ENCODE measurements at places on chromosomes 12 and 14. TPM values are rescaled to one million over a fixed set of nuclear protein-coding genes. Genes with fewer than 3 reads are reported as not detected.
A peak's percentile ranks its signal among the peaks of the same experiment; 100 is the strongest.

DNA sequence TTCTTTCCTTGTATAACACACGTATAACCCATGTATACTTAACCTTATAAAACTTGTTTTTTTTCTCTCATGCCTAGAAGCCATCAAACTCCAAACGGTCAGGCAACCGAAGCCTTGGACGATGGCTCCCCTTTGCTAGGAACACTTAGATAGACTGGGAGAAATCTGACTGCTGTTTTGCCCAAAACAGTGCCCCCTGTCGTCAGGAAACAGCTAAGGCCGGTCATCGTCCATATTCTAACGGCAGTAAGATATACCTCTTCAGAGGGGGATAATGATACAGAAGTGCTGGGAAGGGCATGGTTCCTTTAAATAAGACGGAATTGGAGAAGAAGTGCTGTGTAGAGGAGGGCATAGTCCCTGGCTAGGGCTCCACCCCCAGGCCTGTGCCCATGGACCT is 130.5 kb downstream of the SLC41A2 start:
- H3K4me1 ChIP-seq = no peaks in the 10 kb centered on the region
- no peaks in the 10 kb centered on the region for H3K36me3 ChIP-seq
- H3K4me3 ChIP-seq = no peak overlapping the region
- H3K27ac ChIP-seq = no peak overlapping the region
- no peak for DNase-seq
- no peaks in the 10 kb centered on the region for H3K27me3 ChIP-seq

GRCh38 chr12:81626406-81626805 is 132.7 kb downstream of the PPFIA2 start:
- H3K27ac ChIP-seq = no peak overlapping the region
- no peak for DNase-seq
- no peaks in the 10 kb centered on the region for H3K36me3 ChIP-seq
- no peaks in the 10 kb centered on the region for H3K27me3 ChIP-seq
- H3K4me3 ChIP-seq = no peak overlapping the region

DNA sequence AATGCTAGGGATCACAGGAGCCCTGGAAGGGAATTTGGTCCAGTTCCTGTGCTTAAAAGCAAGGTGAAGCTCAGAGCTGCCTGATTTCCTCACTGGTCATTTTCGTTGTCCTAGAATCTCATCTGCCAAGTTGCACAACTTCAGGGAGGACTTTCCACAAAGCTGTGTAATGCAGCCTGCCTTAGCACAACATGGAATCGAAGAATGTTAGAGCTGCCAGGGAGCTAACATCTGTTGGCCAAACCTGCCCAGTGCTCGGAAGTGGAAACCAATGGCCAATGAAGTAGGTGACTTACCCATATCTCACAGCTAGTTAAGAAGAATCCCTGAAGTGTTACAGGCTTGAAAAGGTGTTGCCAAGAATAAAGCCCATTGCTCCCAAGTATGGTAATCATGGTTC is 79.9 kb upstream of the SSTR1 start:
- DNase-seq = peak; percentile 47
- H3K36me3 ChIP-seq = no peaks in the 10 kb centered on the region
- no peaks in the 10 kb centered on the region for H3K4me1 ChIP-seq
- H3K27ac ChIP-seq = no peak overlapping the region
- H3K27me3 ChIP-seq = no peaks in the 10 kb centered on the region

GRCh38 chr14:60161196-60162107 is 3.7 kb downstream of the DHRS7 start:
- H3K4me1 ChIP-seq = peaks cover 6% of the 10 kb centered on the region
- H3K36me3 ChIP-seq = peaks cover 3% of the 10 kb centered on the region
- H3K4me3 ChIP-seq = no peak overlapping the region
- DNase-seq = peak; percentile 18

DNA sequence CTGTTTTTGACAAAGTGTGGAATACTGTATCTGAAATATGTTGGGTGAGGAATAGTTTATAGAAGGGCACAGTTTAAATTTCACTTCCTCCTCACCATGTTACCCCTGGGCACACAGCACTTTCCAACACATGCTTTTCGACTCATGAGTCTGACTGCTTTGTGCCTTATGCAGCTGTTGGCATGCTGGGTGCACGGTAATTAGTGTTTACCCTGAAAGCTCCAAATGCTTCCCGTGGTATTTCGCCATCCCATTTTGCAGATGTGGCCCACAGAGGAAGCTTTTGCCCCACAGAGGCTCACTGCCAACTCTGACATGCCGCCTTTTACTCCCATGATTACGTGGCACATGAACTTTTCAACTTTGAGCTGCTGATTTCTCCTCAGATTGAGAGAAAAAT is 168.6 kb downstream of the PRKCH start:
- no peaks in the 10 kb centered on the region for H3K27me3 ChIP-seq
- no peak overlapping the region for H3K27ac ChIP-seq
- DNase-seq = no peak

DNA sequence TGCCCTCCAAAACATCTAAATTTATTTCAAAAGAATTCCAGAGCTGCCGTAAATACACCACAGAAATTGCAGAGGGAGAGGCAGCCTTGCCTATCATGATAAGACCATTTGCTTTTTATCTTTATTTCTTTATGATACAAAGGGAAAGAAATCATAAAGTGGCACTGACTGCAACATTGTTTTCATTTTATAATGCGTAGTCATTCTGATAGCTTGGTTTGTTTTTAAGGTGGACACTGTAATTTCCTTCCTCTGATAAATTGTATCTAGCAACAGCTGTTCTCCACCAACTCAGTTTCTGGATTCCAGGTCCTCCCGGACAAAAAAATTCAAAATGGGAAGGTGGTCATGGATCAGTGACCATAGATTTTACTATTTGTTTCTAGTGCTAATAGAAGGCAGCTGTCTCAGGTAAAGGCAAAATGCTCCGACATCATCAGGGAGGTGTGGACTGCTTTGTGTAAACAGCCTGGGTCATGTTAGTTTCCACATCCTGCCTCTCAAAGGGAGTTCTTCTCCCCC is 623 bp upstream of the TSPAN8 start:
- H3K4me1 ChIP-seq = no peaks in the 10 kb centered on the region
- no peaks in the 10 kb centered on the region for H3K27me3 ChIP-seq
- H3K4me3 ChIP-seq = no peak overlapping the region

DNA sequence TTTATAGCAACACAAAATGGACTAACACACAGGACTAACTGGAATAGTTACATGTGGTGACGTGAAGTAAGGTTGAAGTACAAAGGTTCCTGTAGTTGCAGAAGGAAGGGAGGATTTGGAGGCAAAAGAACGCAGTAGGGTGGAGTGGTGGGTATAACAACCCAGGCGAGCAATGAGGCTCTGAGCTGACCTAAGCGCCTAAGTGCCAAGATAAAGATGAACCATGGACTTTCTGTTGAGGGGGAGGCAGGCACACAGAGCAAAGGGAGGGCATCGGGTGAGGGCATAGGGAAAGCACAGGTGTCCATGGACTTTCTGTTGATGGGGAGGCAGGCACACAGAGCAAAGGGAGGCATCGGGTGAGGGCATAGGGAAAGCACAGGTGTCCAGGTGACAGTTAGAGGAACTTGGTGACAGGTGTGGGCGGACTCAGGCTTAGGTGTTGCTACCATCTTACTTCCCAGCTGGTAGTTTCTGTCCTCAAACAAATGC is 15.2 kb downstream of the SCNN1A start:
- no peak for DNase-seq
- no peak overlapping the region for H3K27ac ChIP-seq
- H3K36me3 ChIP-seq = no peaks in the 10 kb centered on the region
- no peak overlapping the region for H3K4me3 ChIP-seq

- no peak overlapping the region for H3K27ac ChIP-seq
- no peaks in the 10 kb centered on the region for H3K27me3 ChIP-seq
- H3K36me3 ChIP-seq = no peaks in the 10 kb centered on the region
- peaks cover 13% of the 10 kb centered on the region for H3K4me1 ChIP-seq
Observed at GRCh38 chr14:99803803-99804202, 10.6 kb downstream of the EML1 start.

DNA sequence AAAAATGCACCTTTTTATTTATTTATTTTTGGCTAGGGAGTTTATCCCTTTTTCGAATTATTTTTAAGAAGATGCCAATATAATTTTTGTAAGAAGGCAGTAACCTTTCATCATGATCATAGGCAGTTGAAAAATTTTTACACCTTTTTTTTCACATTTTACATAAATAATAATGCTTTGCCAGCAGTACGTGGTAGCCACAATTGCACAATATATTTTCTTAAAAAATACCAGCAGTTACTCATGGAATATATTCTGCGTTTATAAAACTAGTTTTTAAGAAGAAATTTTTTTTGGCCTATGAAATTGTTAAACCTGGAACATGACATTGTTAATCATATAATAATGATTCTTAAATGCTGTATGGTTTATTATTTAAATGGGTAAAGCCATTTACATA is 14.9 kb upstream of the SNAPC1 start:
- H3K27ac ChIP-seq = no peak overlapping the region
- no peaks in the 10 kb centered on the region for H3K27me3 ChIP-seq
- peaks cover 7% of the 10 kb centered on the region for H3K4me1 ChIP-seq

DNA sequence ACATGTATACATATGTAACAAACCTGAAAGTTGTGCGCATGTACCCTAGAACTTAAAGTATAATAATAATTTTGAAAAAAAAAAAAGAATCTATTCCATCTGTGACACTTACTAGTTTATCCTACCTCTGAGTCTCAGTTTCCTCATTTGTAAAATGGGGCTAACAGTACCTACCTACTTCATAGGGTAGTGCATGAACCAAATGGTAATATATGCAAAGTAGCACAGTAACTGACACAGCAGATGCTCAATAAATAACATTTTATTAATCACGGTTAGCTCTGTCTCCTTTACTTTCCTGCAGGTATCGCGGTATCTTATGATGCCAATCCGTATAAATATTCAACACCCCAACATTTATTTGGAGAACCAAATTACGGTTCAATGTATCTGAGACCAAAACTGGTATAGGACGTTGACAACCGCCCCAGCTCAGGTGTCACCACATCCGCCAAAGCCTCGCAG is 703 bp downstream of the TMED10 start:
- H3K4me3 ChIP-seq = peak overlapping the region; percentile 75
- H3K27me3 ChIP-seq = no peaks in the 10 kb centered on the region
- peak; percentile 35 for DNase-seq
- peak overlapping the region; percentile 94 for H3K27ac ChIP-seq

- H3K4me3 ChIP-seq = no peak overlapping the region
- H3K27ac ChIP-seq = peak overlapping the region; percentile 47
- H3K36me3 ChIP-seq = no peaks in the 10 kb centered on the region
- peaks cover 6% of the 10 kb centered on the region for H3K4me1 ChIP-seq
Observed at GRCh38 chr12:64616201-64616600, 5.9 kb downstream of the RASSF3 start.

GRCh38 chr14:86027144-86027543 is 497.2 kb downstream of the FLRT2 start:
- H3K27me3 ChIP-seq = no peaks in the 10 kb centered on the region
- DNase-seq = no peak
- H3K36me3 ChIP-seq = no peaks in the 10 kb centered on the region
- no peak overlapping the region for H3K27ac ChIP-seq
- H3K4me1 ChIP-seq = peaks cover 2% of the 10 kb centered on the region
- no peak overlapping the region for H3K4me3 ChIP-seq

- no peaks in the 10 kb centered on the region for H3K36me3 ChIP-seq
- H3K4me3 ChIP-seq = no peak overlapping the region
- H3K4me1 ChIP-seq = peaks cover 2% of the 10 kb centered on the region
Observed at GRCh38 chr12:22043943-22044342, 2.1 kb upstream of the CMAS start.

GRCh38 chr12:1629338-1630132 is 504 bp downstream of the WNT5B start:
- H3K4me3 ChIP-seq = peak overlapping the region; percentile 5
- H3K27me3 ChIP-seq = no peaks in the 10 kb centered on the region
- H3K4me1 ChIP-seq = peaks cover 21% of the 10 kb centered on the region
- no peak for DNase-seq
- no peak overlapping the region for H3K27ac ChIP-seq
- peaks cover 6% of the 10 kb centered on the region for H3K36me3 ChIP-seq

GRCh38 chr12:12372946-12373722 is 16.3 kb downstream of the BORCS5 start:
- H3K4me3 ChIP-seq = no peak overlapping the region
- H3K27me3 ChIP-seq = no peaks in the 10 kb centered on the region
- peaks cover 3% of the 10 kb centered on the region for H3K36me3 ChIP-seq
- DNase-seq = no peak
- peaks cover 6% of the 10 kb centered on the region for H3K4me1 ChIP-seq

DNA sequence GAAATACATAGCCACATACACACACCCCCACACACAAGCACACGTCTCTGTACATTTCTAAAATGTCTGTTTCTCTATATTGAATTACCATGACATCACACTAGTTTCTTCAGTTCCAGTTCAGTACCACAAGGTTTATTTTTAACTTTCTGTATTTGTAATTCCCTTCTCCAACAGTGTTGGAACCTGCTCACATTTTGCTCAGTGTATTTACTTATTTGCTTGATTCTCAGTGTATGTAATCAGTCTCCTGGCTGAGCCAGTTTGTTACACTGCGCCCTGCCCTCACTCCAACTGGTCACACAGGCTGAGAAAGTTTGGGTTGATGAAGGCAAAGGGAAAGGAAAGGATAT is 67.1 kb downstream of the MON2 start:
- peaks cover 7% of the 10 kb centered on the region for H3K4me1 ChIP-seq
- H3K4me3 ChIP-seq = no peak overlapping the region
- peaks cover 15% of the 10 kb centered on the region for H3K36me3 ChIP-seq
- peak; percentile 33 for DNase-seq

- H3K27me3 ChIP-seq = no peaks in the 10 kb centered on the region
- H3K4me1 ChIP-seq = peaks cover 5% of the 10 kb centered on the region
- peak overlapping the region; percentile 56 for H3K27ac ChIP-seq
- no peak for DNase-seq
- peaks cover 4% of the 10 kb centered on the region for H3K36me3 ChIP-seq
Observed at GRCh38 chr12:9649532-9649940, 20.0 kb upstream of the CLEC2D start.

- H3K4me3 ChIP-seq = no peak overlapping the region
- H3K27ac ChIP-seq = no peak overlapping the region
- peaks cover 5% of the 10 kb centered on the region for H3K27me3 ChIP-seq
- no peaks in the 10 kb centered on the region for H3K36me3 ChIP-seq
- H3K4me1 ChIP-seq = no peaks in the 10 kb centered on the region
- no peak for DNase-seq
Observed at GRCh38 chr12:94614288-94614721, 36.1 kb downstream of the TMCC3 start.

DNA sequence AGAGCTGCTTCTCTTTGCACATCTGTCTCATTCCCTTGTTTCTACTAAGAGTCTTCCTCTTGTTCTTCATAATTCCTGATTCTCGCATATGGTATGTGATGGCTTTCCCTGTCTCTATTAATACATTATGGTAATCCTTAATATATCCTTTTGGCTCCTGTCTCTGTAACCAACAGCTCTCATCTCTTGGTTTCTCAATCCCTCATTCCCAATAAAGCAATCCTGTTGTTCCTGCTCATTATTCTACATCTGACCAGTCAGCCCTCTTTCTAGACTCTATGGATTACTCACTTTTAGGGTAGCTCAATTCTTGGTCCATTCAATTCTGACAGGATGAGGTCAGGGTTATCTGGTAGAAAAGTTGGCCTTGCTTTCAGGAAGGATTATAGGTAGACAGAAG is 349.9 kb downstream of the LRIG3 start:
- no peak overlapping the region for H3K4me3 ChIP-seq
- DNase-seq = no peak
- H3K27me3 ChIP-seq = no peaks in the 10 kb centered on the region
- H3K4me1 ChIP-seq = peaks cover 8% of the 10 kb centered on the region
- H3K27ac ChIP-seq = no peak overlapping the region
- no peaks in the 10 kb centered on the region for H3K36me3 ChIP-seq

TRPV4 gene
- total RNA-seq = 1.1 TPM

HHIPL1 gene
- 0.56 TPM for total RNA-seq

AQP2 gene
- not detected for total RNA-seq

PTHLH gene
- total RNA-seq = 0.83 TPM

ANO4 gene
- total RNA-seq = 10.2 TPM

OASL gene
- under 0.01 TPM for total RNA-seq

PIWIL1 gene
- not detected for total RNA-seq

KRR1 gene
- 40.0 TPM for total RNA-seq

KRT6C gene
- not detected for total RNA-seq

RPGRIP1 gene
- total RNA-seq = not detected

OTX2 gene
- not detected for total RNA-seq
